ENCODE measurements at places on chromosomes 5 and 9.

- DNase-seq, result peak; percentile 90
Observed at GRCh38 chr5:171450423-171451331, 31.2 kb downstream of the FGF18 start.

GRCh38 chr9:87387351-87388011 lies 110.2 kb upstream of the DAPK1 start:
- DNase-seq, result peak; percentile 61

DNA sequence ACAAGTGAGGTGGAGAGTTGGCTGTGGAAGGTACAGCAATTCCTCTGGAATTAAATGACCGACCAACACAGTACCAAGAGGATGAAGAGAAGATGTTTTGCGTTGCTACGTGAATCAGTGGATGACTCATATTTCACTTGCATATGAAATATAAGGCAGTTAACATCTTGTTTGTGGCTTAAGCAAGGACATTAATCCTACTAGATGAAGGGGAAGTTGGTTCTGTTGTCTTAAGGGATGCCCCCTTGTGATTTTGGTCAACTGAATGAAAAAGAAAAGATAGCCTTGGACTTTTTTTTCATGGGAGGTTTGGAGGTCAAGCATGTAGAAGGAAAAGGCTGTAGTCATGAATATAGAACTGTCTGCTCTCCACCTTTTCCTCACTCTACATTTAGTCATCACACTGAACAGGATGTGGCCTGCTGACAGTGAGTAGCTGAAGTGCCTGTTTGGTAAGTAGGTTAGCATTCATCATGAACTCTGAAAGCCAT lies 33.9 kb downstream of the VLDLR start:
- DNase-seq, result peak; percentile 81

- DNase-seq, result no peak
Observed at GRCh38 chr9:70506159-70506558, 91.7 kb upstream of the KLF9 start.

DNA sequence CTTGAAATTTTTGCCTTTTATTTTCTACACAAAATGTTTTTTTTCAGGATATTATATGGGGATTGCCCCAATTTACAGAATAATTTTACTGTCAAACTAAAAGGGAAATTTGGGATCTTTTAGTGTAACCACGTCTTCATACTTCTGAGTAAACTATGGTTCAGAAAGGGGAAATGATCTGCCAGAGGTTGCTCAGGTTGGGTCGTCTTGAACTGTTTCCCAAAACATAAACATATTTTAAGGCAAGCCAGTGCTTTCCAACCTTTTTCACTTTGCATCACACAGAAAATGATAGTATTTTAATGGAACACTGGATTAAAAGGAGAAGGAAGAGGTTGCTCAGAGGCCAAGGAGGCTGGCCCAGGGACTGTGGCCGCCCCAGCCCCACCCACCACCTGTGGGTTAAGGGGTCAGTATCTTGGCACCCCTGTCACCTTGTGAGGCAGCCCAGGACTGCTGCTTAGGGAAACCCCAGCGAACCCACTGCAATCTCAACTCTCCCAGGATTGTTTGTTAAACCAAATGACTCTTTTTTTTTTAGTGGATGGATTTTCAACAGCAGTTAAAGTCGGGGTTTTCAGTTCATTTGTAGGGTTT lies 142.7 kb upstream of the DHFR start:
- DNase-seq, result no peak

DNA sequence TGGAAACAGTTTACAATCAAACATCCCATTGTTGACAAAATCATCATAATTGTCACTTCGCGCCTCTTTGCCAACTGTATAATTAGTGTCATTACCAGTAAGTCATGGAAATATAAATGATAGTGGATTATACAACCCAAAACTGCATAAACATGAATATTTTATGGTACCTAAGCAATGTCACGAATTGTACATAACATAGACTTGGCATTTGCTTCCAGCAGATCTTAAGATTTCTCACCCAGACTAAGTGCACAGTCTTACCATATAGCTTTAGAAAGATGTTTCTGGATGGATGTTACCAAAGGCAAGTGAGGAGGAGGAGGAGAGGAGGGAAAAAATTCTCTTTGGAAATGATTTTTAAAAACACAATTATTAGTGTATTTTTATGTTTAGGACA lies 113.4 kb upstream of the TAS2R1 start:
- no peak for DNase-seq

- no peak for DNase-seq
Observed at GRCh38 chr5:37957218-37957617, 117.4 kb upstream of the GDNF start.

DNA sequence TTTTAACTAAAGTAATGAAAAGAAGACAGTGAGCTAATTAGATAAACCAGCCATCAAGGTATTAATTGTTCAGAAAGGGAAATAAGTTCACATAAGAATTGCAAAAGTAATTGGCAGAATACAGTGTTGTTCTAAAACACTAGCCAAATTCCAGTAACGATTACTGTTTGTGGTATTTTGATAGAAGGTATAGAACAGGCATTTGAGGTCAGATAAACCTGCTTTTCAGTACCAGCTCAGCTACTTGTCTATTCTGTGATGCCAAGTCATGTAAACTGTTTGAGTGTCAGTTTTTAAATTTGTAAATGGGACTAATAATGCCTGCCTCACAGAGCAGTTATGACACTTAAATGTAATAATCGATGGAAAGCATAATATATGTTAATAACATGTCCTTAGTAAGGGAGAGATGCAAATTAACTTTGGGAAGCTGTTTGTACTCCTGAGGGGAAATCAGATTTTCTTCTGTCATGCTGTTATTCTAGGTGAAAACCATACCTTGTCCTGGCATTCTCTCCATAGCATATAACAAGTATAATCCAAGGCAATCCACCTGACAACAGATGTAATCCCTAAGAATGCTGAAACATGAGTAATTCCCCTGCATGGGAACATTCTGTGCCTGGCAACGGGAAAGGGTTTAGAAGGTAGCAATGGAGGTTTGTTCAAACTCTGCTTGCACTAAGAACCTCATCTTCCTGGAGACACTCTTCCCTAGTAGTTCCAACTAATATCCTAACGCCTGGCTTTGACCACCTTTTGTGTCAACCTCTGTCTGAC lies 509.5 kb upstream of the PAPPA start:
- DNase-seq, result peak; percentile 36

GRCh38 chr9:21993893-21994555 lies at the start of gene CDKN2A:
Gene CDKN2A (minus strand): TSS chr9:21994392.
- peak; percentile 81 for DNase-seq

- DNase-seq, result no peak
Observed at GRCh38 chr9:127763918-127764384, 14.5 kb downstream of the SH2D3C start.

DNA sequence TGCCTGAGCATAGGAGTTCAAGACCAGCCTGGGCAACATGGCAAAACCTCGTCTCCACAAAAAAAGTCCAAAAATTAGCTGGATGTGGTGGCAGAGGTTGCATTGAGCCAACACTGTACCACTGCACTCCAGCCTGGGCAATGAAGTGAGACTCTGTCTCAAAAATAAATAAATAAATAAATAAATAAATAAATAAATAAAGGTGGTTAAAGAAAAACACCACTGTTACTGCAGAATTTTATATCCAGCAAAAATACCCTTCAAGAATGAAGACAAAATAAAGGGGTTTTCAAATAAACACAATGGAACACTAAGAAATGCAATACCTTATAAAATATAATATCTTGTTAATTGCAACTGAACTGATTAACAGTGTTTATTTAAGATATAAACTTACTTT lies 150.2 kb upstream of the TBCA start:
- no peak for DNase-seq

GRCh38 chr5:116789522-116789921 lies 214.9 kb upstream of the SEMA6A start:
- DNase-seq, result no peak

GRCh38 chr5:61653807-61654580 lies 321.9 kb downstream of the ZSWIM6 start:
- DNase-seq, result no peak

- no peak for DNase-seq
Observed at GRCh38 chr5:179354305-179354882, 9.1 kb upstream of the ADAMTS2 start.

GRCh38 chr5:79992891-79993657 lies 2.0 kb upstream of the MTX3 start:
- DNase-seq, result peak; percentile 7

- DNase-seq, result no peak
Observed at GRCh38 chr5:53590759-53591158, 30.3 kb downstream of the NDUFS4 start.

DNA sequence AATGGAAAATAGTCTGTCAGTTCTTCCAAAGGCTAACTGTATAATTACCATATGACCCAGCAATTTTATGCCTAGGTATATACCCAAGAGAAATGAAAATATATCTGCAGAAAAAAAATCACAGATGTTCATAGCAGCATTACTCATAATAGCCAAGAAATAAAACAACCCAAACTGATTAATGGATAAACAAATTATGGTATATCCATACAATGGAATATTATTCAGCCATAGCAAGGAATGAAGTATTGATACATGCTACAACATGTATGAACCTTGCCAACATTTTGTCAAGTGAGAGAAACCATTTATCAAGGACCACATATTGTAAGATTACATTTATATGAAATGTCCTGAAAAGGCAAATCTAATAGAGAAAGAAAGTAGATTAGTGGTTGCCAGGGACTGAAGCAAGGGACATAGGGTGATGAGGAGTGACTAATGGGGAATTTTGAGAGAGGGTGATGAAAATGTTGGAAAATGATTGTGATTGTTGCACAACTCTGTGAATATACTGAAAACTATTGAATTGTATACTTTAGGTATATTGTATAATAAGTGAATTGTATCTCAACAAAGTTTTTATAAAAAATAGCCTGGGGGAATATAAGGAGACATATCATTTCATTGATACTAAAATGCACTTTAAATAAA lies 114.4 kb downstream of the PBX3 start:
- DNase-seq, result no peak

GRCh38 chr5:142432961-142433360 lies 108.1 kb upstream of the SPRY4 start:
- no peak for DNase-seq

GRCh38 chr9:128342971-128343680 lies 2.8 kb downstream of the SLC27A4 start:
- no peak for DNase-seq

DNA sequence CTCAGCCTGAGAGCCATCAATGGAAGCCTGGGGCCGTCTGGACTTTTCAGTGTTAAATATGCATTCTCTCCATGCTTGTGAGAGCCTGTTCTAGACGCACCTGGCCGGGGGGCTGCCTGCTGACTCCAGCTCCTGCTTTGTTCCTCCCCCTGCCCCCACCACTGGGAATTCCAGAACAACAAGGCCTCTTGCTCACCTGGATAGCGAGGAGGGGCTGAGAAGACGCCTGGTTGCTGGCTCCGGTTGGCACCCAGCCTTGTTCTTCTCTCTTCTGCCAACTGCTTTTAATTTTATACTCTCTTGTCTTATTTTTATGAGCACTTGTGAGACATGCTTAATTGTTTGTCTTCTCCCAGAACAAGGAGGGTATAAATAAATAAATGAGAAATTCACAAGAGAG lies 15.0 kb upstream of the RAPGEF1 start:
- no peak for DNase-seq

DNA sequence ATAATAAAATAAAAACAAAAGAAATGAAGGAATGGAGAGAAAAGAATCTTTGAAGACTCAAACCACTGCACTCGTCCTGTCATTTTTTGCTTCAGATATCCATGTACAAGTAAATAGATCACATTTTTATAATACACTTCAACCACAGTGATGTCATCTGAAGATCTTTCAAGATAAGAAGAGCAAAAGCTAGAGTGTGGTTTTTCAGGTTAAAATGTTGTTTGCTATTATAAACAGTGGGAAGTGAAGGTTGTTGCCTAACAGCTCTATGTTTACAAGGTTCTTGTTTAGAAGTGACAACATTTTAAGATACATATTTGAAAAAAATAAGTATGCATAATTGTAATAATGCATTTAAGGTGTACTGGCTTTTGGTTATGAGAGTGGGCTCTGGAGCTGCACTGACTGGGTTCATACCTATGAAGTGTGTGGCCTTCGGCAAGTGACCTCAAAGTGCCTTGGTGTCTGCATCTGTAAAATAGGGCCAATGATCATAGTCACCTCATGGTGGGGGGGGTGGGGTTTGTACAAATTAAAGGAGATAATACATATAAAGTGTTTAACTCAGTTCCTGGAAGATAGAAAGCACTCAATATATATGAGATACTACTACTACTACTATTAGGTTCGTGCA lies 45.5 kb upstream of the IL7R start:
- DNase-seq, result no peak

- no peak for DNase-seq
Observed at GRCh38 chr5:144131261-144131660, 39.2 kb downstream of the YIPF5 start.

DNA sequence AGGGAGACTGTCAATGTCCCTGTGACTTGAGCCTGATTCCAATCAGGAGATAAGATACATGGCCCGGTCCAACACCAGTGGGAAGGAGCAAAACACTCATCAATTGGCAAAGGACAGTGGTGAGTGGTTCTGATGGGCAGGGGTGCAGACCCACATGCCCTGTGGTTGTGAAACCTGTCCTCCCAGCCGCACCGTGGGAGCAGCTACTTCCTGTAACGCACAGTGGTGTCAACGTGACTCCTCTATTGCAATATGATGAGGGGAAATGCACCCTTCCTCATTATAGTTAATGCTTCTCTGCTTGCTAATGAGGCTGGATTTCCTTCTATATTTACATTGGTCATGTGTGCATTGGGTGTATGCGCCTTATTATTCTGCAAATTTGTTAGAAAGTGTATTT lies 223.0 kb downstream of the IRX1 start:
- no peak for DNase-seq

DNA sequence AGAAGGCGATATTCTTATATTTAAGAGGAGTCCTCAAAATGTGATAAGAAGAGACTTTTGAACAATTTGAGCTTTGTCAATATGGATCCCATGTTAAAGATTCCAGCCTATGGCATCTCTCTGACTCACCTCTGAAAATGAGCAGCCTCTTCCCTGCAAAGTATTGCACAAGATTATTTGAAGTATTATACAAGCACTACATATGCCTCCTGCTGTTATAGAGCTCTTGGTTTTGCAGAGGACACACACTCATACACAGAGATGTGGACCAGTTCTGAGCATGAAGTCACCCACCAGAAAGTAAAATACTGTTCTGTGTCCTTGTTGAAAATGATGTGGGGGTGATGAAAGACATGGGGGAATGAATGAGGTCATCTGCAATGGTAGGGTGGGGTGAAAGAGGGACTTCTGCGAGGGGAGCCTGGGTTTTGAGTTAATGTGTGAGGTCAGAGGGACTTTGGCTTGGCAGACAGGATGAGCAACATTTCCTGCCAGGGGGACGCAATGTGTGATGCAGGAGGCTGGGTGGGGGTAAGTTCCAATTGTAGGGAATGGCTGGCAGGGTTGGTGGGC lies 25.8 kb downstream of the FBXL7 start:
- no peak for DNase-seq

DNA sequence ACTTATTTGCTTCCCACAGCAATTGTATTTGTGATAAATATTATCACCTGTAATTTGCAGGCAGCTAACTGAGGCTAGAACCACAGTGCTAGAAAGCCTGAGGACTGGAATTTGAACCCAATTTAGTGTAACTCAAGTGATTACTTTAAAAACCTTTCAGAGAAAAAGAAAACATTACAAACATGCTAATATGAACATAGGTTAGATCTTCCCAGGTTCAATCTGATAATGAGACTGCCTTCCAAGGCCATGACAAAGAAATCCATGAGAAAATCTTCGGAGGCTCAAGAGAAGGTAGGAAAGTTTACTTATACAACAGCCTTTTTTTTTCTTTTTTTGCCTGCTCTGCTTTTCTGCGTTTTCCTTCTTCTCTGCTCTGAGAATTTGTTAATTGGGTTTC lies 620.6 kb upstream of the CCNG1 start:
- no peak for DNase-seq

Measured in astrocyte of the hippocampus (primary cell).